ENCODE measurements at places on chromosomes 16 and 17. TPM values are rescaled to one million over a fixed set of nuclear protein-coding genes. Genes with fewer than 3 reads are reported as not detected.

Gene TNP2
- total RNA-seq: not detected

DNA sequence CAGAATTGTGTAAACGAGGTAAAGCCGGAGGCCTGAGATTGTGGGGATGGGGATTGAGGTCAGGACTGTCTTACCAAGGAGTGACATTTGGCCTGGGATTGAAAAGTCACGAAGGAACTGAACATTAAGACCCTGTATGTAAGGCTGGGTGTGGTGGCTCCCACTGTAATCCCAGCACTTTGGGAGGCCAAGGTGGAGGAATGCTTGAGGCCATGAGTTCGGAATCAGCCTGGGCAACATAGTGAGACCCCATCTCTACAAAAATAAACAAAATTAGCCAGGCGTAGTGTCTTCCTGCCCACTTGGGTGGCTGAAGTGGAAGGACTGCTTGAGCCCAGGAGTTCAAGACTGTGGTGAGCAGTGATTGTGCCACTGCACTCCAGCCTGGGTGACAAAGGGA is 75.5 kb downstream of the JPH3 start:
- no peak for DNase-seq
- H3K36me3 ChIP-seq: no peaks in the 10 kb centered on the region
- H3K4me1 ChIP-seq: no peaks in the 10 kb centered on the region
- peaks cover 59% of the 10 kb centered on the region for H3K27me3 ChIP-seq

DNA sequence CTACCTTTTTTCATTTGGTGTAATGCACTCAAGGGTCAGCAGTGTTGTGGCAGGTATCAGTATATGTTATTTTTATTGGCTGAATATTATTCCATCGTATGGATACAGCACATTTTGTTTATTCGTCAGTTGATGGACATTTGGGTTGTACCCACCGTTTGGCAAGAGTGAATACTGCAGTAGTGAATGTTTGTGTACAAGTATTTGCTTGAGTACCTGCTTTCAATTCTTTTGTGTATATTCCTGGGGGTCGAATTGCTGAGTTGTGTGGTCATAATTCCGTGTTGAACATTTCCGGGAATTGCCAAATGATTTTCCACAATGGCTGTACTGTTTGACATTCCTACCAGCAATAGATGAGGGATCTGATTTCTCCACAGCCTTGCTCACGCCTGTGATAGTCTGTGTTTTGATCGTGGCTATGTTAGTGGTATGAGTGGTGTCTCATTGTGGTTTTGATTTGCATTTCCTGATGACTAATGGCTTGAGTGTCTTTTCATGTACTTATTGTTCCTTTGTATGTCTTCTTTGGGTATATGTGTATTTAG is 108.4 kb downstream of the OR1D5 start:
- DNase-seq: no peak
- H3K4me1 ChIP-seq: peaks cover 16% of the 10 kb centered on the region
- no peaks in the 10 kb centered on the region for H3K27me3 ChIP-seq
- no peak overlapping the region for H3K4me3 ChIP-seq
- H3K36me3 ChIP-seq: no peaks in the 10 kb centered on the region

- H3K36me3 ChIP-seq: peaks cover 10% of the 10 kb centered on the region
- no peak overlapping the region for H3K4me3 ChIP-seq
- no peak overlapping the region for H3K27ac ChIP-seq
- peaks cover 70% of the 10 kb centered on the region for H3K27me3 ChIP-seq
- peaks cover 73% of the 10 kb centered on the region for H3K4me1 ChIP-seq
- no peak for DNase-seq
Measured at GRCh38 chr17:79799174-79799537, 2.3 kb upstream of the CBX8 start.

GRCh38 chr17:54494721-54495715 is 405.6 kb upstream of the TOM1L1 start:
- H3K27me3 ChIP-seq: no peaks in the 10 kb centered on the region
- DNase-seq: no peak
- H3K36me3 ChIP-seq: no peaks in the 10 kb centered on the region
- no peaks in the 10 kb centered on the region for H3K4me1 ChIP-seq
- H3K27ac ChIP-seq: no peak overlapping the region

- H3K4me1 ChIP-seq: peaks cover 19% of the 10 kb centered on the region
- no peak overlapping the region for H3K4me3 ChIP-seq
- no peaks in the 10 kb centered on the region for H3K27me3 ChIP-seq
- H3K36me3 ChIP-seq: peaks cover 3% of the 10 kb centered on the region
- no peak for DNase-seq
Measured at GRCh38 chr16:83785455-83785854, 22.3 kb upstream of the HSBP1 start.

Gene GSE1
- 34.2 TPM for total RNA-seq

DNA sequence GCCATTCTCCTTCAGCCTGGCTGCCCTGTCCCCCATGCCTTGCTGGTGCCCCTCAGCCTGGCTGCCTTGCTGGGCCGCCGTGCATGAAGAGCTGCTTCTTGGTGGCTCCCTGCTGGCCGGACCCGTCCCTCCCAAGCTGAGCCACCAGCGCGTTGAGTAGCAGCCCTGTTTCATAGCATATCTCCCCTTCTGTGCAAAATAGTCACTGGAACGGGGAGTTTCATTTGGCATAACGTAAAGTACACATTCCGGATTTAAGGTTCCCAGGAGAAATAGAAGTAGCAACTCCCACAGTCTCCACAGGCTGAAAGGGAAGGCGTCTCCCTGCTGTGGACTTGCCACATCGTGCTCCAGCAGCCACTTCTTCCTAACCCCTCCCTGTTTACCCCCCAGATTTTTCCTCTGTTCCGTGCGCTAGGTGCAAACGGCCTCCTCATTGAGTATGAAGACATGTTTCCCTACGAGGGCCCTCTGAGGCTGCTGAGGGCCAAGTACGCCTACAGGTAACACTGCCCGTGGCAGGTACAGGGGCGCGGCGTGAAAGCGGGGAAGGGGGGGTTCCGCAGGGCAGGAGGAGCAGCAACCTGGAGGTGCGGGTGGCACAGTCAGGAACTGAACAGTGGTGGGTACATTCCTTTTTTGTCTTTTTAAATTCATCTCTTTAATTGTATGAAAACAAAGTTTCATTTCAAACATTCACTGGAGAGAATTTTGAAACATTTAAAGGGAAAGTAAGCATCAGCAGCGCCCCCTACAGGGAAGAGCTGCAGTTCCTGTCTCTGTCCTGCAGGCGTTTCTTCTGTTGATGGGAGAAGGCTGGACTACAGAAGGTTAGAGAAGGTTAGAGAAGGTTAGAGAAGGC is 5.8 kb upstream of the OGFOD3 start:
- no peaks in the 10 kb centered on the region for H3K27me3 ChIP-seq
- H3K27ac ChIP-seq: no peak overlapping the region
- no peak for DNase-seq
- no peak overlapping the region for H3K4me3 ChIP-seq

DNA sequence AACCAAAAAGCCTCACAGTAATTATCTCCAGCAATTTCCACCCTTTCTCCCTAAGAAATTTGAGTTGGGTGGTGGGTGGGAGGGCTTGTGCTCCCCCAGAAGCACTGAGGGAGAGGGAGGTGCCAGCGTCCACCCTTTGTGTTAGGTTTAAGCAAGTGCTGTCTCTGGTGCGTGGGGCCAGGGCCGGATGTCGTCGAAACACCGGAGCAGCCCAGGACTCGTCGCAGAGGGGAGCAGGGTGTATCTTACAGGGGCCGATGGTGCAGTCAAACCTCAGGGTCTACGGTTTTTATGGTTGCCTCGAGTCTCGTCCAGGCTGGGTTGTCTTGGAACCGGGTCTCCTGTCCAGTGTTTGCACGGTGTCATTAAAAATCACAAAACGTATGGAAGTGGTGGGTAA is 35.3 kb downstream of the METRNL start:
- H3K36me3 ChIP-seq: no peaks in the 10 kb centered on the region
- H3K4me1 ChIP-seq: peaks cover 32% of the 10 kb centered on the region
- H3K27ac ChIP-seq: no peak overlapping the region
- no peak for DNase-seq
- no peaks in the 10 kb centered on the region for H3K27me3 ChIP-seq
- H3K4me3 ChIP-seq: no peak overlapping the region

DNA sequence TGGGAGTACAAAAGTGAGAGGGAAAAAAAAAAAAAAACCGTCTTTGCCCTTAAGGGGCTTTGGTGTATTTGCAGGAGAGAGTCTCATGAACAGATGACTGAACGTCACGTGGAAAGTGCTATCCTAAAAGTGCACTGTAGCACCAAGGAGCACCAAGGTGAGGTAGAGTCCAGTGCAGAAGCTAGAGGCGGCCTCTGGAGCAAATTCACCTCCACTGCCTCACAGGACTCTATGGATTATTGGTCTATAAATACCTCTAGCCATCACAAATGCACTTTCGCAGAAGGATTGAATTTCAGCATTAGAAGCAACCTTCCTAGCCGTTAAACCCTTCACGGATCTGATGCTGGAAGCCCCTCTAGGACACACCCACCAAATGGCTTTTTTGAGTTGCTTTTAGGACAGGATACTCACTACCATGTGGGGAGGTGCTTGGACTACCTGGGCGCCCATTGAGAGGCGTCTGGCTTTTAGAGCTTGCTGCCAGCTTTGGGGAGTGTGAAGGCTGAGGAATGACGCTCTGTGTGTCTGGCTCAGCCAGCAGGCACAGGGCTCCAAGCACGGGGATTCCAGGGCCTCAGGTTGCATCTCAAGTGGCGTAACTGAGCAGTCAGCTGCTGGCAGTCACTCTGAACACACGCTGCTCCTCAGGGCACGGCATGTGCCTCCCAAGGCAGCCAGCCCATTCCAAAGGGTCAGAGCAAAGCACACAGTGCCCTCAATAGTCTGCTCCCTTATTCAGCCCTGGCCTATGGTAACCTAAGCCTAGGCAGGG is 52.7 kb downstream of the CDRT4 start:
- H3K36me3 ChIP-seq: no peaks in the 10 kb centered on the region
- DNase-seq: peak; percentile 82
- H3K27ac ChIP-seq: peak overlapping the region; percentile 83
- H3K27me3 ChIP-seq: no peaks in the 10 kb centered on the region
- peaks cover 38% of the 10 kb centered on the region for H3K4me1 ChIP-seq
- no peak overlapping the region for H3K4me3 ChIP-seq

DNA sequence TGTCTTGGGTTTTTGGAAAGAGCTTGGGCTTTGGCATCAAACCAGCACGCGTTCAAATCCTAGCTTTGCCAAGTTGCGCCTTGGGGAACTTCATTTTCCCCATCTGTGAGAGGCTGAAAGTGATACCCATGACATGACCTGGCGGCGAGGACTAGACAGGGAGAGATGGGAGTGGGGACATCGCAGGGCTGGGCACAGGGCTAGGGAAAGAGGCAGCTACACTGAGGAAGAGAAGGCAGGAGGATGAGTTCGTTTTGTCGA is 202.9 kb downstream of the IRF8 start:
- H3K4me1 ChIP-seq: no peaks in the 10 kb centered on the region
- H3K27me3 ChIP-seq: peaks cover 41% of the 10 kb centered on the region
- H3K36me3 ChIP-seq: no peaks in the 10 kb centered on the region
- no peak for DNase-seq
- H3K4me3 ChIP-seq: no peak overlapping the region

Gene PRAC1
- total RNA-seq: not detected

DNA sequence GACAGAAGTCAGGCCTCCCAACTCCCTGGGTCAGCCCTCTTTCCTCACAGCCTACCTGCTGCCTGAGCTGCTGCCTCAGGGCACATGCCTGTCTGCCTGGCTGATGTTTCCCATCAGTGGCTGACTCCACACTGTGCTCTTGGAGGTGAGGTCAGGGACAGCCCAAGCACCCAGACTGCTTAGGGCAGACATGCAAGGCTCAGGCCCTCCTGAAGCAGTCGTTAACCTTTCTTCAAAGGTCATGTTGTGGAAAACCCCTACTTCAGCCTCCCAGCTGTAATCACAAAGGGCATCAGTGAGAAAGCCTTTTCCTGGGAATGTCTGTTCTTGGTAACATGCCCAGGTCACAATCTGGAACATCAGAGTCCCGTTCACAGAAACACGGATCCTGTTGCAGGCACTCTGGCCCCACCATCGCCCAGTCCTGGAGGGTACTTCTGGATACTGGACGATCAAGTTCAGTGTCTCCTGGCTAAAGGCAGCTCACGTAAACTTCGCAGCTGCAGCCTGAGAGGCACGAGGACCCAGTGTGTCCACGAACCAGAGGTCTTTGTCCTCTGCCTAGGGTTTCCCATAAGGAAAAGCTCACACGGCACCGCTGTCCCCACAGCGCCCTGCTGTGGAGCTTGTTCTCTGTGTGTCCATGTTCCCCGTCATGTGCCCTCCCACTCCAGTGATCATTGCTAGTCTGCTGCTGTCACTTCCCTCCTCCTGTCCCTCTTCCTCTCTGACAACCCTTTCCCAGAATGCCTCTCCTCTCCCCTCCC is 54.9 kb downstream of the GNAO1 start:
- peak overlapping the region; percentile 17 for H3K27ac ChIP-seq
- peaks cover 21% of the 10 kb centered on the region for H3K4me1 ChIP-seq
- no peaks in the 10 kb centered on the region for H3K27me3 ChIP-seq
- DNase-seq: no peak
- no peak overlapping the region for H3K4me3 ChIP-seq

GRCh38 chr17:2136241-2136640 is 81.3 kb downstream of the HIC1 start:
- H3K36me3 ChIP-seq: no peaks in the 10 kb centered on the region
- peaks cover 21% of the 10 kb centered on the region for H3K4me1 ChIP-seq
- H3K4me3 ChIP-seq: no peak overlapping the region
- DNase-seq: no peak
- H3K27ac ChIP-seq: no peak overlapping the region
- H3K27me3 ChIP-seq: no peaks in the 10 kb centered on the region

Data from left ventricle myocardium inferior (tissue), 1 donor.